ENCODE measurements at places on chromosomes 13 and 19.
A peak's percentile ranks its signal among the peaks of the same experiment; 100 is the strongest.

- no peak for DNase-seq
Observed at GRCh38 chr19:7288977-7289376, 5.2 kb downstream of the INSR start.

DNA sequence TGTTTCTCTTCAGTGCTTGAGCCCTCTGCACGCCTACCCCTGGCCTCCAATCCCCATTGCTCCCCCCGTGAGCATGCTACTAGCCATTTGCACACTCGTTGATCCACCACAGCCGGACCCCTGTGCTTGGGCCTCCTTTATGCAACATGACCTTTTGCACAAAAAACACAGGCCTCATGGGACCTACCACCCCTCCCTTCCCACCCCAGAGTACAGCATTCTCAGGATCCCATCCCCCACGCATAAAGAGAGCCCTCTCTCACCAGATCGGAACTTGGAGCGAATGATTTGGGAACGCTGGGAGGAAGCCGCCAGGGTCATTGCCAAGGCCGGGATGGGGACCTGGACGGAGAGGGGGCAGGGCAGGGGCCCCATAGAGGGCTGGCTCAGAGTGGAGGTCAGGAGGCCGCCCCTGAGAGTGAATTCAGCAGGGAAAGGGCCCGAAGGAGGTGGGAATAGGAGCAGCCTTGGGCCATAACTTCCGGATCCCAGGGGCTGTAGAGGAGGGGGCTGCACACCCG, 754 bp downstream of the MAMSTR start:
- DNase-seq = no peak

- DNase-seq = no peak
Observed at GRCh38 chr13:60035874-60036273, 127.9 kb downstream of the DIAPH3 start.

- no peak for DNase-seq
Observed at GRCh38 chr13:45915686-45916439, 64.3 kb upstream of the SIAH3 start.

- no peak for DNase-seq
Observed at GRCh38 chr13:90416938-90417337, 930.5 kb upstream of the MIR17HG start.

- DNase-seq = no peak
Observed at GRCh38 chr13:73859841-73860240, 274.4 kb downstream of the KLF12 start.

DNA sequence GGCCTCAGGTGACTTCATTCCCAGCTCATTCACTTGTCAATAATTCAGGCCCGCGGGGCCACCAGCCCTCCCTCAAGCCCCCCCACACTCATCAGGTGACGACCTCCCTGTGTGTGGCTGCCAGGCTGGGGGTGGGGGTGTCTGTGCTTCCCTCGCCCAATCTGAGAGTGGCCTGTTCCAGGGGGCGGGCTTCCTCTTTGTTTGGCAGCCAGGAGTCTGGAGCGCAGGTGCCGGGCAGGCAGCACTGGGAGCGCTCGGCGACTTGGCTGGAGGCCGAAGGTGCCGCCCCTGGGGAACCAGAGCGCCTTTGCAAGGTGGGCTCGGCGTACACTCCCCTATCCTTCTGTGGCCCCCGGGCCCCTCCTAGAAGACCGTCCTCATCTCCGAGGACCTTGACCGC, 5.4 kb upstream of the ZNF98 start:
- DNase-seq = no peak

GRCh38 chr13:105196052-105196451, 1339.4 kb downstream of the EFNB2 start:
- DNase-seq = no peak

DNA sequence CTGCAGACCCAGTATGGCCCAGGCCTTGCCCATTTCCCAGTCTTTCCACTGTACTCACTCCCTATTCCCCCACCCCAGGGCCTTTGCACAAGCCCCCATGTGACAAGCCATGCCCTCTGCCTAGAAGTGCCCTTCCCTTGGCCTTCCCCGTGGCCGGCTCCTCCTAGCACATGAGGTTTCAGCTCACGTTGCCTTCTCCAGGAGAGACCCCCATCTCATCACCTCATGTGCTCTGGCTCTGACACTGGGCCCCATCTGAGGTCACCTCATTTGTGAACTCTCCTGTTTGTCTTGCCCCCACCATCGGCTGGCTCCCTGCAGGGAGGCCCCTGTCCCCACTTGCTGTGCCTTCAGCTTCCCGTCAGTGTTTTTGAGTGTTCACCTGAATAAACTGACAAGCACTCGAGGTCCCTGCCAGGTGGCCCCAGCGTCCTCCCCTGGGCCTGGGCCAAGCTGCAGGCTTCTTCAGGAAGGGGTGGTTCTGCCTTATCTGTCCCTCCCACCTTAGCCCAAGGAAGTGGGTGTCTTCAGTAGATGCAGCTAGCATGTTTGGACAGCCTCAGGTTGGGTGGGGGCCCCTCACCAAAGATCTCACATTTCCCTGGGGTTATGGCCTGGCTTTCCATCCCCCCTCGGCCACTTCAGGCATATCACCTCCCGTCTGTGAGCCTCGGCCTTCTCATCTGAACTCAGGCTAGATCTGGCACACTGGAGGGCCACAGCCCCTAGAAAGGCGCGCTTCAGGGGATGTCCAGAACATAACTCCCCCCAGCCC, 3.8 kb upstream of the SLC25A42 start:
- DNase-seq = no peak

GRCh38 chr19:48194844-48195830, 24.7 kb downstream of the ZSWIM9 start:
- no peak for DNase-seq

GRCh38 chr13:32940601-32941000, 75.6 kb upstream of the KL start:
- no peak for DNase-seq

GRCh38 chr19:29966588-29967249, 24.7 kb downstream of the URI1 start:
- no peak for DNase-seq

- DNase-seq = peak; percentile 22
Observed at GRCh38 chr13:31209172-31209840, 9.5 kb downstream of the B3GLCT start.

DNA sequence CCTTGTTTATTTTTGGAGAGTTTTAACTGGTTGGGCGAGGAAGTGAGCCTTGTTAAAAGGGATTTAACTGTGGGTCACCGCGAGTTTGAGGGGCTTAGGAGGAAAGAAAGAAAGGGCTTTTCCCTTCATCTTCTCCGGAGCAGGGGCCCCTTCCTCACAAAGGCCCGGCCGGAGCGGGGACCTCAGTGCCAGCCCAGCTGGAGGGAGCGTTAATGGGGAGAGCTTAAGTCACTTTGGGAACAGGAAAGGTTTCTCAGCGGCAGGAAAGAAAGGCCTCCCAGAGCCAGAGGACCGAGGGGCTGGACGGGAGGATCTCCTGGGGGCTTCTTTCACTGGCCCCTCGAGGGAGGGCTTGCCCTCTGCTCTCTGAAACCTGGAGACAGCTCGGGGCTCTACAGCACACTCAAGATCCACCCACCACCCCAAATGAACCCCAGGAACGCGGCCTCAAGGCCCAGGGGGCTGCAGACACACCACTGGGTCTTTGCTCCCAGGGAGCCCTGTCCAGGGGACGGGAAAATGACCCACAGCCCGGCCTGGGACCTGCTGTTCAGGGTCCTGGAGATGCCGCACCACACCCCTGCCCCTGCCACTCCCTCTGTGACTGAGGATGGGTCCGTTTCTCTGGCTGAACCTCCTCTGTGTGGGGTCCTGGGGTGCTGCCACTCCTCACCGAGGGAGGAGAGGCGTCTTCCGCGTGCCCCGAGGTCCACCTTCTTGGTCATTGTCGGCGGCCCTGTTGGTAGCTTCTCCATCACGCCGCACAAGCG, 128.3 kb downstream of the URI1 start:
- no peak for DNase-seq

- DNase-seq = no peak
Observed at GRCh38 chr13:25034173-25034572, 61.8 kb upstream of the PABPC3 start.

GRCh38 chr19:32339988-32340874, 5.2 kb upstream of the ZNF507 start:
- no peak for DNase-seq

DNA sequence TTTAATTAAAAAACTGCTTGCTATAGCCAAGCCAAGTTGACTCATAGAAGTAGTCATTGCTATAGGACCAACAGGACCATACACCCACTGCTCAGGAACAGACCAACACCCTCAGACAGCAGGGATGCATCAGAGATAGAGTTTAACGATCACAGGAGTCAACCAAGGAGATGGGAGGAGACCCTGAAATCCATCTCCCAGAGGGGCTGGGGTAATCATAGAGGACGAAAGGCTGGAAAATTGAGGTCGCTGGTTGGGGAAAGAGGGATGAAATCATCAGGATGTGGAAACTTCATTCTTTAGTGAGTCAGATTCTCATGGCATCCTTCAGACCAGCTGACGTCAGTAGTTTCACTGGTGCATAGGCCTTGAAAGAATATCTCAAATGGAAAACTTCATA, 160.4 kb upstream of the GPC6 start:
- DNase-seq = no peak

DNA sequence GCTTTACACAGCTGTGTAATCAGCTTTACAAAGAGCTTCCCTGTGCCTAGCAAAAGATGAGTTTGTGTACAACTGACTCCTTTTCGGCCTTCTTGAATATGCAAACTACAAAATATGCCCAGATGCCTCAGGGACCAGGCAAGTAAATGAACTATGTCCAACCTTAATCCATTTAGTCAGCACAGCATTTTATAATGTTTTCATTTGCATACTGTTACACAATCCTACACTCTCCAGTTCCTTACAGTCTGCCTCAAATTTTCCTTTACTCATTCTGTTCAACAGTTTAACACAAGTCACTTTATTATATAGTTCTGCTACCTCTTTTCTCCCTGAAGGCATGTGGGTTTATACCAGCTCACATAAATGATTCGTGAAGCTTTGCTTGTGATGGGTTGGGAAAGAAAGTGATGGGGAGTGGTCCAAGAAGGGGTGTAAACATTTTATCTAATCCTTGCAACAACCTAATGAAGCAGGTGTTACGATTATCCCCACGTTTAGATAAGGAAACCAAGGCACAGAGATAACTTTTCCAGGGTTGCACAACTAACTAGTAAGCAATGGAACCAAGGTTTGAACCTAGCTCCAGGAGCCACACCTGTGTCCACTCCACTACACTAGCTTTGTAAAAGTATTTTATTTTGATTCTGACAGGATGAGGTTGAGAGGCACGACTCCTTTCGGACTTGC, 3.3 kb upstream of the USP12 start:
- no peak for DNase-seq

DNA sequence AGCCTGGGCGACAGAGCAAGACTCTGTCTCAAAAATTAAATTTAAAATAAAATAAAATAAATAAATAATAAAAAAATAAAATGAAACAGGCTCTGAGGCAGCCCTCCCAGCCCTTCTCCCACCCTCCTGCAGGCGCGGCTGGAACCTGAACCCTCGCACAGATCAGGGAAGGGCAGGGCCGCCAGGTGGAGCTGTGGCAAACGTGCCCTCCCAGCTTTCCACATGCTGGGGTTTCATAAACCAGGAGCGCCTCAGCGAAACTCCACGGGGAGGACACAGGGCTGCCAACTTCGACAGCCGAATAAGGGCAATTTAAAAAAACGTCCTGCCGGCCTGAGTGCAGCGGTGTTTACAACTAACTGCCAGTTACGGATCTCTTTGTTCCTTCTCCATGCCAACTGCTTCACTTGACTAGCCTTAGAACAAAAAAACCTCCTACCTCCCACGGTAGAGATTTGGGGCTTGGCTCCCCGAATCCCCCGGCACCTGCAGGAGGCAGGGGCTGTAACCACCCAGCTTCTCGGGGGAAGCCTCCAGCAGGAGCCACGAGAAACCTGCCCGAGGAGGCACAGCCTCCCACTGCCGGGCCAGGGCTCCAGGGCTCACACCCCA, 15.9 kb downstream of the ZNF787 start:
- peak; percentile 85 for DNase-seq

- DNase-seq = no peak
Observed at GRCh38 chr19:10826846-10827245, 9.2 kb downstream of the TMED1 start.

DNA sequence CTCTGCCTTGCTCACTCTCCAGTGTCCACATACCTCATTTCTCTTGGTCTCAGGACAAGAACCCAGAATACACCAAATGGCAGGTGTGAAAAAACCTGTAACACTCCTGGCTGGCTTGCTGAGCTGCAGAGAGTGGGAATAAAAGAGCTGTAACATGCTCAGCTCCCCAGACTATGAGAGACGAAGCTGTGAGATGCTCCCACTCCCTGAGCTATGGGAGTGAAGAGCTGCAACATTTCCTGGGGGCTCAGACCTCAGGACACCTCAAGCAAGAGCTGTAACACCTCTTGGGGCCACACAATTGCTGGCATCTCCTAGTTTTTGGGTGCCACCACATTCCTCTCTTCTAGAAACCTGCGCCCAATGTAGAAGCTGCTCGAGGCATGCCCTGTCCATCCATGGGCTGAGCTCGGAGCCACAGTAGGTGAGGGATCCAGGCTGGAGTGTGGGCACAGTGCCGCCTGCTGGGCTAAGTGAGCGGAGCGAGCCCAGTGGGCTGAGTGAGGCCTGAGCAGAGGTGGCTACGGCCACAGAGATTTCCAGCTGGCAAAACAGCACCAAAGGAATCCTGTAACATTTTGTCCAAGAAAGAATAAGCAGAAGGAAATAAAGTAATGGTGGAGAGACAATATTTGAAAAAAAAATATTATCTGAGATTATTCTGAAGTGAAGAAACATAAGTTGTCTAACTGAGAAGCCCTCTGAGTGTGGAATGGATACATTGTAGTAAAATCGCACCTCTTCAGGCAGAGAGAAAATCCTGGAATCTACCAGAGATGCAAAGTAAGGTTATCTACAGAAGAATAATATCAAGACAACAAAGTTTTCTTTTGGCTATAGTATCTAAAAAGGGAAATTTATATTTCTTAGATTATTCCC, 186.2 kb upstream of the PCDH9 start:
- DNase-seq = no peak

- DNase-seq = no peak
Observed at GRCh38 chr13:107845911-107846310, 369.4 kb downstream of the LIG4 start.

GRCh38 chr19:41234512-41235168, 15.6 kb downstream of the AXL start:
- DNase-seq = no peak

DNA sequence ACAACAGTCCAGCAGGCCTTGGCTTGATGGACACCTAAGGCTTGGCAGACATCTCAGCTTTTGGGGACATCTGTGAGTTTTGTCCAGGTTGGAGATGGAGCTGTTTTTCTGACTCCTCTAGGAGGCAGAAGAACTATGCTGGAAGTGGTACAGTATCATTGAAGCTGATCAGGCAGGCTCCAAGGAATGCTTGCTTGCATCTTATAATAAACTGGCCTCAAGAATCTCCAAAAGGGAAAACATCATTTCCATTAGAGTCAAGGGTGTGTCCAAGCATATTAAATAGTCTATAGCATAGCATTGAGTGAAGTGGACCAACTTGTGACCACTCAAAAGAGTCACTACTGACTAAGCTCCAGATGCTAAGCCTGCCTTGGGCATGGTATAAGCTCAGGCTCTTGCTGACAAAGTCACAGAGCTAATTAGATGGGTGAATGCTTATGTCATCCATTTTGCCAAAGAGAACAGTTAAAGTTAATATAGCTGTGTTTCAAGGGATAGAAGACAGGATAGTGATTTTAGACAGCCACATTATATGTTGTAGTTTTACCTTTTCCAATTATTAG, 216.0 kb downstream of the DNAJC15 start:
- DNase-seq = no peak
